Sigmoid colon (tissue), 7 donors: ENCODE measurements at places on chromosomes 12 and 14.

DNA sequence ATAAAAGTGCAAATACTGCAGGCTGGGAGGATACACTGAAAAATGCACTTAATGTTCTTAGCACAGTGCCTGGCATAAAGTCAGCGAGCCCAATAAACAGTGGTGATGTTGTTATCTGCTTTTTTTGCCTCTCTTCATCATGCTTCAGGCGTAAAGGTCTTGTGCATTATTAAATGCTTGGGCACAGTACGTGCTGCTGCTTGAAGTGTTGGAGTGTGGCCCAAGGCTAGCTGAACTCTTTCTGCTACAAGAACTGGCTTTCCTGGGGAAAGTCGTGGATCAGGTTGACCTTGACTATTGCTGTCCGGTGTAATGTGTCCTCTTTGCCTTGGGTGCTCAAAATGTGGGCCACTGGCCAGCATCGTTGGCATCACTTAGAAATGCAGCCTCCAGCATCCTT, 43.0 kb downstream of the SMOC1 start:
- H3K27me3 ChIP-seq: no peaks in the 10 kb centered on the region
- no peaks in the 10 kb centered on the region for H3K4me1 ChIP-seq
- no peak for DNase-seq
- no peaks in the 10 kb centered on the region for H3K36me3 ChIP-seq
- no peak overlapping the region for H3K27ac ChIP-seq

- no peaks in the 10 kb centered on the region for H3K36me3 ChIP-seq
- no peak overlapping the region for H3K27ac ChIP-seq
- H3K4me3 ChIP-seq: no peak overlapping the region
- DNase-seq: no peak
- H3K27me3 ChIP-seq: no peaks in the 10 kb centered on the region
- H3K4me1 ChIP-seq: no peaks in the 10 kb centered on the region
Measured at GRCh38 chr14:50551877-50552276, 8.1 kb upstream of the ATL1 start.

GRCh38 chr12:53358836-53359419, 21.0 kb upstream of the SP1 start:
- no peaks in the 10 kb centered on the region for H3K4me1 ChIP-seq
- H3K4me3 ChIP-seq: no peak overlapping the region
- no peaks in the 10 kb centered on the region for H3K36me3 ChIP-seq
- no peak for DNase-seq

DNA sequence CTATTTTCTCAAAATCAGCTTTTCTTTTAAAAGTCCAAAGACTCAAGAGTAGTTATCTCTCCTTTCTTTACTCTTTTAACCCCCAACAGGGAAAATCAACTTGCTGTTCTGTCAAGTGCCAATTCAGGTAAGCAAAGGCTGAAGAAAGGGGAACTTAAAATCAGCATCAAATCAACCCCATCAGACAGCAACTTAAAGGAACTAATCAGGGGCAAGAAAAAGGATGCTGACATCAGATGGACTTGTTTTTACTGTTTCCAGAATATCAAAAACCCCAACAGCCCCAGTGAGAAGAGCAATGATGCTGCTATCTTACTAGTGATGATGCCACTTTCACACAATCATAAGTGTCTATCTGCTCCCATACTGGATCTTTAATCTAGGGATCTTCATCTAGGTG, 3.4 kb downstream of the BAZ2A start:
- H3K27ac ChIP-seq: no peak overlapping the region
- H3K4me3 ChIP-seq: no peak overlapping the region
- H3K36me3 ChIP-seq: peaks cover 24% of the 10 kb centered on the region
- H3K4me1 ChIP-seq: peaks cover 67% of the 10 kb centered on the region
- H3K27me3 ChIP-seq: no peaks in the 10 kb centered on the region
- DNase-seq: no peak

- H3K4me1 ChIP-seq: peaks cover 41% of the 10 kb centered on the region
- no peaks in the 10 kb centered on the region for H3K27me3 ChIP-seq
- peak overlapping the region; percentile 37 for H3K27ac ChIP-seq
- no peak overlapping the region for H3K4me3 ChIP-seq
Measured at GRCh38 chr12:111443586-111443985, 37.9 kb downstream of the SH2B3 start.

DNA sequence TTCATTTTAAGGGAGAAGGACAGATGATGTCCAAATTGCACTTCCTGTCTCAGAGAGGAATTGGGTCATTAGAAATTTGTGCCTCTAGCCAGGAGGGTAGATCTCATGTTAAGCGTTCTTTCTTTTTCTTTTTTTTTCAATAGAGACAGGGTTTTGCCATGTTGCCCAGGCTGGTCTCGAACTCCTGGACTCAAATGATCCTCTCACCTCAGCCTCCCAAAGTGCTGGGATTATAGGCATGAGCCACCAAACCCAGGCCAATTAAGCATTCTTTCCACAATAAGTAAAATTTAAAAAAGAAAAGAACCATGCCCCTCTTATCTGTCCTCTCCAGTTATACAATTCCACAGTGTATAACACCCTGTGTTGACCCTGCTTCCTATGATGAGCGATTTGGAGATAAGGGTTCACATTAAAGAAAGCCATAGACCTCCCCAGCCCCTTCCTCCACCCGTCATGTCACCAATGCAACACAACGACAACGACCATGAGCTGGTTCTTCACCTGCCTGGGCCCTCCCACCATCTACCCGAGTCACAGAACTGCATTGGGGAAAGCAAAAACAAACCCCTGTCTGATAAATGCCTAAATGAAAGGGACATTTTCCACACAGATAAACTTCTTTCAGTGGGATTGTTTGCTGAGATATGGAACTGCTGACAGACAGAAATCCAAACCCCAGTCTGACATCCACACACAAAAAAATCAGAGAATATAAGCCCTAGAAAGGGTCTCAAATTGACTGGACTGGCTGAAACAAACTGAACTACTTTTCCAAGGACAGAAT, 37.3 kb downstream of the SSH1 start:
- no peak overlapping the region for H3K27ac ChIP-seq
- no peak for DNase-seq
- peaks cover 56% of the 10 kb centered on the region for H3K36me3 ChIP-seq
- no peaks in the 10 kb centered on the region for H3K27me3 ChIP-seq
- H3K4me1 ChIP-seq: peaks cover 27% of the 10 kb centered on the region

GRCh38 chr14:30290001-30290400, 269.0 kb upstream of the G2E3 start:
- no peak overlapping the region for H3K27ac ChIP-seq
- no peaks in the 10 kb centered on the region for H3K36me3 ChIP-seq
- DNase-seq: no peak
- no peaks in the 10 kb centered on the region for H3K27me3 ChIP-seq
- no peaks in the 10 kb centered on the region for H3K4me1 ChIP-seq

- no peak overlapping the region for H3K4me3 ChIP-seq
- peaks cover 18% of the 10 kb centered on the region for H3K27me3 ChIP-seq
- no peak for DNase-seq
- H3K36me3 ChIP-seq: no peaks in the 10 kb centered on the region
Measured at GRCh38 chr14:104081261-104081835, 4.2 kb upstream of the ASPG start.

DNA sequence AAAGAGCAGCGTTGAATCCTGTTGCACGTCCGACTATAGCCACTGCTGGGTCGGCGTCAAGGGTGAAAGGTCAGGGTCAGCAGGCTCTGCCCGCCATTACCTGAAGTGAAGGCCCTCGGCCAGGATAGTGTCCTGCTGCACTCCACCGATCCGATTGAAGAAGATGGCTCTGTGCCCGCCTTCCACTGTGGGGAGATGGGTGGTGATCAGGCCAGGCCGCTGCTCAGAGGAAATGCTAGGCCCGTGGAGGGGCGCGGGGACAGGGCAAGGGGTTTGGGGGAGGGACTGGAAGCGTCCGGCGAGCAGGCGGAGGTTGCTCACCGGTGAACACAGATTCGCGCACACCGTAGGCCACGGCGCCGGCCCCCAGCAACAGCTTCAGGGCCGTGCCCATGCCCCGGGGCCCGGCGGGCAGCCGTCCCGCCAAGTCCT, 352 bp downstream of the PHB2 start:
- H3K27me3 ChIP-seq: no peaks in the 10 kb centered on the region
- H3K4me1 ChIP-seq: peaks cover 30% of the 10 kb centered on the region
- peaks cover 40% of the 10 kb centered on the region for H3K36me3 ChIP-seq

DNA sequence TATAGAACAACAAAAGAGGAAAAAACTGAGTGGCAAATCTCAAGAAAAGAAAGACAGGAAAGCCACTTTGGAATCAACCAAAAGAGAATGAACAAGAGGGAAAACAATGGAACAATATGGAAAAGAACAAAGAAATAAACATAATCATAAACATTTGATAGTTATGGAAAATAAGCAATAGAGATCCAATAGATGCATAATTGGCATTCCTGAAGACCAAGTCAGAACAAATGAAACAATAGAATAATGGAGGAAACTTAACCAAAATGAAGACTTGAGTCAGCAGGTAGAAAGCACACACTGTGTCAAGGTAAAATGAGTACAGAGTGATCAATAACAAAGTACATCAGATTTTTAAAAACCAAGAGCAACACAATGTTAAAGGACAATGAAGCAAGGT, 10.1 kb upstream of the RPS6KA5 start:
- H3K27ac ChIP-seq: no peak overlapping the region
- H3K4me3 ChIP-seq: no peak overlapping the region
- peaks cover 4% of the 10 kb centered on the region for H3K4me1 ChIP-seq
- no peak for DNase-seq
- no peaks in the 10 kb centered on the region for H3K27me3 ChIP-seq
- no peaks in the 10 kb centered on the region for H3K36me3 ChIP-seq

DNA sequence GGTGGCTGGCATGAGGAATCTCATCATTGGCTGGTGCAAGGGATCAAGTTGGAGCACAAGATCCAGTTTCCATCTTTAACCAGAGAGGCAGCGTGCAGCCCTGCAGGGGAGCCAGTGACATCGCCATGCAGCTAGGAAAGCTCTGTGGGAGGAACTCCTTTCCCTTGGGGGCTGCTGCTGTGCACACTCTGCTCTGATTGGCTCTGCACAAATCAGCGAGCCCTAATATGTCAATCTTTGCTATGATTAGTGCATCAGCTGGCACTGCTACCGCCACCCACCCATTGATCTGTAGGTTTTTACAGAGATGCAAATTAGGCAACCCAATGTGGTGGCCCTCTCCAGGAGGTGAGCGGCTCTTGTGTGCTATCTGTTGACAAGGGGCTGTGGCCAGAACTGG, 262.6 kb downstream of the PCNX1 start:
- no peak overlapping the region for H3K27ac ChIP-seq
- no peaks in the 10 kb centered on the region for H3K27me3 ChIP-seq
- H3K4me3 ChIP-seq: no peak overlapping the region
- H3K36me3 ChIP-seq: no peaks in the 10 kb centered on the region

GRCh38 chr12:9741726-9742125, 8.8 kb upstream of the CLECL1 start:
- H3K27me3 ChIP-seq: no peaks in the 10 kb centered on the region
- H3K36me3 ChIP-seq: no peaks in the 10 kb centered on the region
- H3K4me3 ChIP-seq: no peak overlapping the region
- H3K27ac ChIP-seq: no peak overlapping the region
- no peak for DNase-seq

- peaks cover 9% of the 10 kb centered on the region for H3K4me1 ChIP-seq
- H3K36me3 ChIP-seq: no peaks in the 10 kb centered on the region
- no peak overlapping the region for H3K27ac ChIP-seq
- peaks cover 38% of the 10 kb centered on the region for H3K27me3 ChIP-seq
- no peak for DNase-seq
Measured at GRCh38 chr14:28757786-28758185, 8.8 kb upstream of the FOXG1 start.

- peak overlapping the region; percentile 97 for H3K27ac ChIP-seq
- no peaks in the 10 kb centered on the region for H3K4me1 ChIP-seq
- H3K36me3 ChIP-seq: no peaks in the 10 kb centered on the region
- DNase-seq: peak; percentile 95
- H3K4me3 ChIP-seq: peak overlapping the region; percentile 38
- no peaks in the 10 kb centered on the region for H3K27me3 ChIP-seq
Measured at GRCh38 chr14:76956316-76957090, 72.0 kb downstream of the IRF2BPL start.

- DNase-seq: no peak
- no peaks in the 10 kb centered on the region for H3K27me3 ChIP-seq
- peaks cover 12% of the 10 kb centered on the region for H3K4me1 ChIP-seq
- no peak overlapping the region for H3K27ac ChIP-seq
Measured at GRCh38 chr12:9702255-9702654, 30.6 kb downstream of the CLECL1 start.

DNA sequence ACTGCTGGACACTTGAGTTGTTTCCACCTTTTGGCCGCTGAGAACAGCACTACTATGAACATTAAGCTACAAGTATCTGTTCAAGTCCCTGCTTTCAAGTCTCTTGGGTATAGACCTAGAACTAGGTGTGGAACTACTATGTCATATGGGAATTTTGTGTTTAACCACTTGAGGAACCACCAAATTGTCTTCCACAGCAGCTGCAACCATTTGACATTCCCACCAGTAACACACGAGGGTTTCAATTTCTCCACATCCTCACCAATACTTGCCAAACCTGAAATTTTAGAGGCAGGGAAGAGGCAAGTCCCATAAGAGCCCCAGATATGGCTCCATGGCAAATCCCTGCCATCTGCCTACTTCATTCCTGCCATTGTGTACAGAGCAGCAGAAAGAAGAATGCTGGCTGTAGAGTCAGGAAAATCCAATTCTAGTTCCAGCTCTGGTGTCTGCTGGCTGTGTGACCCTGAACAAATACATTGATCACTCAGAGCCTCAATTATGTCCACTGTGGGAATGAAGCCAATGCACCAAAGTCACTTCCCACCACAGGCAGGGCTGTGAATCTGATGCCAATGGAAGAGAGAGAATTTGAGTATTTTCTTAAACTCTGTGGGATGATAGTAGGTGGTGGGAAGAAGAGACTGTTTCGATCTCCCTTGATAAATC, 17.8 kb downstream of the PITPNM2 start:
- no peaks in the 10 kb centered on the region for H3K36me3 ChIP-seq
- H3K4me3 ChIP-seq: no peak overlapping the region
- no peaks in the 10 kb centered on the region for H3K4me1 ChIP-seq

DNA sequence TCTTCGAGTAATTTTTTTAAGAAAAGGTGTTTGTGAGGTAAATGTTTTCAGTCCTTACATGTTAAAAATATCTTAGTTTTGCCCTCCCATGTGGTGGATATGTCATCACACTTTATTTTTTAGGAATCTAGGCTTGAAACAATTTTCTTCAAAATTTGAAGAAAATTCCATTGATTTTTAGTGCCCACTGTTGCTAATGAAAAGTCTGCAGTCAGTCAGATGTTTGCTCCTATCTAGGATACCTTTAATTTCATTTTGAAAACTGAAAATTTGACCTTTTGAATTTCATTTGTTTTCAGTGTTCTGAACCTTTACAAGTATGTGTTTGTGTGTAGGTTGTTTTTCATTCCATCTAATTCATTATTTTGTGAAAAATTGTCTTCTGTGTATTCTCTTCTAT, 105.4 kb downstream of the LRRK2 start:
- no peak overlapping the region for H3K27ac ChIP-seq
- H3K4me1 ChIP-seq: no peaks in the 10 kb centered on the region
- no peak for DNase-seq

- H3K4me1 ChIP-seq: no peaks in the 10 kb centered on the region
- no peak overlapping the region for H3K27ac ChIP-seq
- no peak overlapping the region for H3K4me3 ChIP-seq
- no peaks in the 10 kb centered on the region for H3K36me3 ChIP-seq
- no peaks in the 10 kb centered on the region for H3K27me3 ChIP-seq
Measured at GRCh38 chr14:33556382-33557121, 394.3 kb downstream of the EGLN3 start.
